HFFc6 (cell line): ENCODE measurements at places on chromosomes 12 and 14.

- H3K36me3 ChIP-seq: peaks cover 14% of the 10 kb centered on the region
- no peaks in the 10 kb centered on the region; the same call in none of the 2 replicates for H3K27me3 ChIP-seq
- H3K4me3 ChIP-seq: peak overlapping the region; percentile 94
- peak overlapping the region; percentile 85 for H3K27ac ChIP-seq
- peaks cover 55% of the 10 kb centered on the region for H3K4me1 ChIP-seq
- peak; percentile 6 for DNase-seq
These were observed 733 bp upstream of the PPFIBP1 start for GRCh38 chr12:27523305-27523641.

GRCh38 chr12:89939522-89940215, 231.0 kb upstream of the ATP2B1 start:
- DNase-seq: no peak
- H3K4me1 ChIP-seq: peaks cover 39% of the 10 kb centered on the region
- H3K27me3 ChIP-seq: no peaks in the 10 kb centered on the region; the same call in 1 of the 2 replicates
- no peak overlapping the region for H3K27ac ChIP-seq
- H3K4me3 ChIP-seq: no peak overlapping the region
- H3K36me3 ChIP-seq: no peaks in the 10 kb centered on the region

DNA sequence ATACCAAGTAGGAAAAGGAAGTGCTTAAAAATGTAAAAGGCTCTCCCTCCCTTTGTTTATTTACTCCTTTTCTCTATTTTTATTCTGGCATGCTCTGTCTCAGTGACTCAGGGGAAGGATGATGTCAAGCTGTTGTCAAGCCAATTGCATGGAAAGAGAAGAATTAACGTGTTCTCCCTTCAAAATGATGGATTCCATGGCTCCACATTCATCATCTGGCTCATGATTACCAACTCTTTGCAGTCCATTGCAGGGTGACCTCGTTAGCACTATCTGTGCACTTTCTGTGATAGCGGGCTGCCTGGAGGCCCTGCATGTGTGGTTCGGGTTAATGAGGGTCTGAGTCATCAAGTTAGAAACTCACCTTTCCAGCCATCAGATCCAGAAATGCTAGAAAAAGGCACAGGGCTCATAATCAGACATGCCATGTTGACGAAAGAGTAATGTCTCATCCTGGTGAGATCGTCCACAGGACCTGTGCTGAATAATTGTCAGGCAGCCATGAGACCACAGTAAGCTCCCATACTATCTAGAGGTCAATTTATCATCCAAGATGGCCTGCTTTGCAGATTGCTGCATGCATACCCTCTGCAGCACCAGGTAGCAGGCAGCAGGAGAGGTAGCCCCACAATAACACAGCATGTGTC, 79.2 kb upstream of the BTG1 start:
- no peaks in the 10 kb centered on the region for H3K27me3 ChIP-seq
- peak; percentile 68 for DNase-seq
- peak overlapping the region; percentile 44; the same call in 1 of the 2 replicates for H3K4me3 ChIP-seq

- peaks cover 10% of the 10 kb centered on the region; the same call in 1 of the 2 replicates for H3K4me1 ChIP-seq
- H3K27ac ChIP-seq: no peak overlapping the region; the same call in 1 of the 2 replicates
- H3K27me3 ChIP-seq: no peaks in the 10 kb centered on the region
- H3K4me3 ChIP-seq: peak overlapping the region; percentile 47; the same call in 1 of the 2 replicates
- H3K36me3 ChIP-seq: peaks cover 4% of the 10 kb centered on the region; the same call in 1 of the 2 replicates
These were observed 1703.1 kb upstream of the FLRT2 start for GRCh38 chr14:83826838-83827237.

DNA sequence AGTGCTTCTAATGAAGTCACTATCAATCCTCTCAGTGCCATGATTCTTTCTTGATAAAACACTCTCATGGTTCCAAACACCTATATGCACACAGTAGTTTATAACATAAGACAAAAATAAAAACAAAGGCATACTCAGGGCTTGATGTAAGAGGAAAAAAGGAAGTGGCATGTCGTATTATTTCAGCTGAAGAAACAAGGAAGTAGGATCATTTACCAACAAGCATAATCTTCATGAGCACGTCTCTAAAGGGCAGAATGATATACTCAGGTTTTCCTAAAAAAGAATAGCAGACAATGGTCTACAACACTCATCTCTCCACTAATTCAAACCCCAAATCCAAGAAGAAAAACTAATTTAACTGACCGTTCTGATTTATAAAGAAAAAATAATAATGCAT, 33.9 kb downstream of the NUMB start:
- peaks cover 22% of the 10 kb centered on the region for H3K36me3 ChIP-seq
- H3K27ac ChIP-seq: no peak overlapping the region
- no peak overlapping the region for H3K4me3 ChIP-seq
- no peak for DNase-seq
